ENCODE measurements at places on chromosomes 7 and 10.

GRCh38 chr10:81135851-81136250, 598.1 kb downstream of the SH2D4B start:
- no peak for DNase-seq

DNA sequence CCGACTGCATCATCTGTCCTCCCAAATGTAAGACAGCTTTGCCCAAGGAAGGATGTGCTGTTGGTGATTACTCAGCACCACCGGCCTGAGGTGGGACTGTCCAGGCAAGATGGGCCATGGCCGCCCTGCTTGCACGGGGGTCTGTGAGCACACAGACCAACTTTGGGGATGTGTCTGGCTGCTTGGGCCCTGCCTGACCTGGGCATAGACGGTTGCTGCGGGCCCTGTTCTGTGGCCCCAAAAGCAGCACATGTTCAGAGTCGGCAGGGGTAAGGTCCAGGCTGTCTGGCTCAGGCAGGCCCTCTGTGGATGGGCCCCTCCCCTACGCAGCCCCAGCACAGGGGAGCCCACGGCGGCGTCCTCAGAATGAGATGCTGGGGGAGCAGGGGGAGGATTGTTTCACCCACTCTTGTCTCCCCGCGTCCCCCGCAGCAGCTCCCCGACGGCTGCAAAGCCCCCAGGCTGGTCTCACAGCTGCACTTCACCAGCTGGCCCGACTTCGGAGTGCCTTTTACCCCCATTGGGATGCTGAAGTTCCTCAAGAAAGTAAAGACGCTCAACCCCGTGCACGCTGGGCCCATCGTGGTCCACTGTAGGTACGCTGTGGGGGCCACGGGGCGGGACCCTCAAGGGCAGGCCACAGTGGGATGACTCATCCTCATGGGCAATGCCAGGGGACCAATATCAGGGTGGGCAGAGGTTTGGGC, 58.4 kb downstream of the MKI67 start:
- no peak for DNase-seq

DNA sequence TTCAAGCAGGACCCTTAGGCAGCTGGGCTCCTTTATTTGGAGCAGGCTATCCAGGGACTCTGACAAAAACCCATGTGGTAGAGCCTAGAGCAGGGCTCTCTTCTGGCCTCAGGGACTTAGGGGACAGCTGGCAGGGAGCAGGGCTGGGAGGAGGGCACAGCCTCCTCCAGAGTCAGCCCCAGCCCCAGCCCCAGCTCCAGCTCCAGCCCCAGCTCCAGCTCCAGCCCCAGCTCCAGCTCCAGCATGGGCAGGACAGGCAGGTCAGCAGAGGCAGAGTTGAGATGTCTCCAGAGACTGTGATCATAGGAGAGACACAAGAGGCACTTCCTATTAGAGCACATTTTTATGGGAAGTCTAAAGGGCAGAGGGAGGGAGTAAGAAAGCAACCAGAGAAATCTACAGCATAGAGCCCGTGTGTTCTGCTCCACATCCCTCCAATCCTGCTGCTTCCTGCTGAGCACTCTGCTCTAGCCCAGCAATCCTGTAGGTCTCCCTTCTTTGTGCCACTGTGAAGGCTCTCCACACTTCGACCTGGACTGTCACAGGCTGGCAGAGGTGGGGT, 13.3 kb upstream of the C10orf53 start:
- no peak for DNase-seq

DNA sequence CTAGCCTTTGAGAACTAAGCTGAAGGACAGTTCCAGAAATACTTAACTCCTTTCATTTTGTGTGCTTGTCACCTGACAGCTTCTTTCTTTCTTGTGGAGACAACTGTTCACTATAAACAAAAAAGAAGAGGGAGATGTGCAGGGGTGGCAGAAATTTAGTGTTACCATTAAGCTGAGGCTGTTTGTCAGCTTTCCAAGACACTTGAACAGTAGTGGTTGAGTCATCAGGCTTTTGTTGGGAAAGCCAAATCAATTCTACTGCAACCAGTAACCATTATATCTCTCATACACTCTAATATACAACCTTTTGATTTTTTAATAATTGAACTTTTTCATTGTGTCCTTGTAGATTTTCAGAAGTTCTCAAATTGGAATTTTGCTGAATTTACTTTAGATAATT, 75.3 kb downstream of the POLL start:
- no peak for DNase-seq

- no peak for DNase-seq
Observed at GRCh38 chr10:44899450-44900080, 11.6 kb upstream of the TMEM72 start.

DNA sequence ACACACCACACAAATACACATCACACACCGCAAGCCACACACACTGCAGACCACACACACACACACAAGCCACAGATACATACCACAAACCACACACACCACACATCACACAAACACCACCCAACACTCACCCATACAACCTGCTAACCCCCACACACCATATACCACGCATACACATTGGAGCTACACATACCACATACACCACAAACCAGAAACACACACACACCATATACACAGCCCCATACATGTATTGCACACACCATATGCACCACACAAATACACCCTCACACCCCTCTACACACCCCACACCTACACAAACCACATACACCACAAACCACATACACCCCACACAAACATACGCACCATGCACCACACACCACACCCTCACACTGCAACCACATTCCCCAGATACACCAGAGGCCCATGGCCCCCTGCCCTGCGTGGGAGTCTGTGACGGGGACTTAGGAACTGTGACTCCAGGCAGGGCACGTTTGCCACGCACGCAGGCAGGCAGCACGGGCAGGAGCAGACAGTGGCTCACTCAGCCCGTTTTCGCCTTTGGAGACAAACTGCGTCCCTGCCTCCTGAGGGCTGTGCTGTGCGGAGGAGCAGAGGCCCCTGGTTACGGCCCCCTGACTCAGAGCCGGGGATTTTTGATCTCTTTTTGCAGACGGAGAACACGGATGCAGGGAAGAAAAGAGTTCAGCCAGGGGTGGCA, 52.6 kb downstream of the TMEM209 start:
- no peak for DNase-seq

DNA sequence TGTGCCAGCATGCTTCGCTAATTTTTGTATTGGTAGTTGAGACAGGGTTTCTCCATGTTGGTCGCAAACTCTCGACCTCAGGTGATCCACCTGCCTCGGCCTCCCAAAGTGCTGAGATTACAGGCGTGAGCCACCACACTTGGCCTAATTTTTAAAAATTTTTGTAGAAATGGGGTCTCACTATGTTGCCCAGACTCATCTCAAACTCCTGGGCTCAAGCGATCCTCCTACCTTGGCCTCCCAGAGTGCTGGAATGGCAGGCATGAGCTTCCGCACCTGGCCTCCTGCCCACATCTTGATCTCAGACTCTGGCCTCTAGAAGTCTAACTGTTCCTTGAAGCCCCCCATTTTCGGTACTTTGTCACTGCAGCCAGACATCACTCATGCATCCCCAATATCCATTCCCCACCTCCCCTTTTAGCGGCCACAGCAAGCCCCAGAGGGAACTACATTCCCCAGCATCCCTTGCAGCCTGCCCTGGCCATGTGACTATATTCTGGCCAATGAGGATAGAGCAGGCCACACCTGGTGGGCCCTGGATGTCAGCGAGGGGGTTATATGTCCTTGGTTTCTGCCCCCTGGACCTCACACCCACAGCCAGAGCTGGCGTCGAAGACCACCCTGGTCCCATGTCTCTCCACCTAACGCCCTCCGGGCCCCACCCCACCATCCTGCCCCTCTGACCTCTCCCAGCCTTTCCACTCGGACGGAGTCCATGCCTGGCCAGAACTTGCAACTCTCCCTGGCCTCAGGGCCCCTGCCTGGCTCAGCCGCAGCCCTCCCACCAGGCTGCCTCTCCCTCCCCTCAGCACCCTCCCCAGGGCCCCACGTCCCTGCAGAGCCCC, 33.8 kb downstream of the MICALL2 start:
- no peak for DNase-seq

DNA sequence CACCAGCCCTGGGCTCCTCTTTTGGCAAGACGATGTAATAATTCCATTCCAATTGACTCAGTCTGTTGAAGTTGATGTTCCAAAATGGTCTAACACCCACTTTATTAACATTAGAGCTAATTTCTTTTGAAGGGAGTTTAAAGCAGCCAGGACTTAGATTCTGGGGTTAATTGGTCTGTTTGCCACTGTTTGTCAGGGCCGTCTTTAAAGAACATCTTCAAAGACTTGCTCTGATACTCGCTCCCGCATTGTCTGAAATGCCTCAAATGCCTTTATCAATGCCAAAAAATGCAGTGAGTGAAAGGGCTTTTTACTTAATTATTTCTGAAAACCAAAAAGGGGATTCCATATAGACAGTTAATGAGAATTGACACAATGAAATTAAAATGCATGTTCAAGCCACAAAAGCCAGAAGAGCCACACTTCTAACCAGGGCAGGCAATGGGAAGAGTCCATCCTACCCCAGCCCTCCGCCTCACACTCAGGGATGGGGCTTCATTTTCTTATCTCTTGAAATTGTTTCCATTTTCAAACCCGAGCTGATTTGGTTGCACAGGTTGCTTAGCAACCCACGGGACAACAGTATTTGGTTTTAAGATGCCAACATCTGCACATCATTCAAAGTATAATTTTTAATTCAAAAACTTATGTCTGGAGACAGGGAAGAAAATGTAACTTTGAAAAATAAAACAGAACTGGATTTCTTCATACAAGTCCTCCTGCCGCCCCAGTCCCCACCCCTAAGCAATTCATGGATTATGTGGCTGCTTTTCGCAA, 163.0 kb downstream of the FGFR2 start:
- no peak for DNase-seq

- no peak for DNase-seq
Observed at GRCh38 chr7:134774119-134774518, 5.3 kb upstream of the CALD1 start.

GRCh38 chr7:73314271-73314670, 5.6 kb upstream of the NSUN5 start:
- DNase-seq = no peak

GRCh38 chr7:47383072-47383471, 198.8 kb downstream of the TNS3 start:
- no peak for DNase-seq

GRCh38 chr10:115818012-115818411, 455.0 kb downstream of the GFRA1 start:
- DNase-seq = no peak

DNA sequence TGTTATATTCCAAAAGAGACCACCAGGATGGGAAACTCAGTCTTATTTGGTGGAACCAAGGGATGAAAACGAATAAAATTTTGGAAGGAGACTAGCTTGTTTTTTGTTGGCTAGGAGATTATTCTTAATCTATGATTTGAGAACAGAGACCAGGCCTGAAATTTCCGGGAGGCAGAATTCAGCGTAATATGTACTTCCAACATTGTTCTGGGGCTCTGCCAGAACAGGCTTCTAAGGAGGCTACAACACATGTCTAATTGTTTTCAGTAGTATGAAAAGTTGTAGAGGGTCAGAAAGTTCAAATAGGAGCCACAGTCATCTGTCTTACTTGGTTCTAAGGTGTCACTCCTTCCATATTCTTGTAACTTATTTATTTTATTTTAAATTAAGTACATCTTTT, 1.7 kb downstream of the DDX21 start:
- no peak for DNase-seq

DNA sequence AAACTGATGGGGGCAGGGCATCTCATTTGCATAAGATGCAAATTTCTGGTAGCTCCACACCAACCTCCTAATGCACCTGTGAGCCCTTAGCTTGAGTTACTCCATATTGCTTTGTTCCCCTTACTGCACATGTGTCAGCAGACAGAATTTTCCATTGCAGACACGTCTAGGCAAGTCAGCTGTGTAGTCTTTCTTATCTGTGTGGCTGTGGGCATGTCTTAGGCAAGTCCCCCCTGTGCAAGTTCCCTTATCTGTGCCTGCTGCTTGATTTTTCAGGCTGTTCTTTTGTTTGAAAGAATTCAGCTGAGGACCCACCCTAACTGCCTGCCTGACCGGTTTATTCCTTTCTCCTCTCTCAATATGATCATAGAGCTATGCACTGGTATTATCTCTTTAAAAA, 28.5 kb upstream of the TRIM24 start:
- no peak for DNase-seq

GRCh38 chr7:114242992-114243507, 171.6 kb upstream of the FOXP2 start:
- no peak for DNase-seq

DNA sequence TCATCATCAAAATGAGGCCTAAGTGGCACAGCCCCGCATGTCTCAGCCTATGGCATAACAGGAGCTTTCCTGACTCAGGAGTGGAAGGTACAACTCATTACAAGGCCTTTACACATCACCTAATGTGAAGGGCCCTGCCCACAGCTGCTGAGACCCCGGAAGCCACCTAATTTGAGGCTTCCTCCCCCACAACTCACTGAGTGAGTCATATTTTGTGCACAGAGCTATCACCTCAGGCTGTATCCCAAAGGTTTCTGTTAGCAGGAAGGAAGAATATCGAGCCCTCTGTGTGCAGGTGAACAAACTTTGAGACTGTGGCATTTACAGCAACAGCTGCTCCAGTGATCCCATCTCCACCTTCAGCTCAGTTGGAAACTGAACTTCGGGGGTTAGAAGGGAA, 20.6 kb downstream of the HTR5A start:
- DNase-seq = peak; percentile 65

DNA sequence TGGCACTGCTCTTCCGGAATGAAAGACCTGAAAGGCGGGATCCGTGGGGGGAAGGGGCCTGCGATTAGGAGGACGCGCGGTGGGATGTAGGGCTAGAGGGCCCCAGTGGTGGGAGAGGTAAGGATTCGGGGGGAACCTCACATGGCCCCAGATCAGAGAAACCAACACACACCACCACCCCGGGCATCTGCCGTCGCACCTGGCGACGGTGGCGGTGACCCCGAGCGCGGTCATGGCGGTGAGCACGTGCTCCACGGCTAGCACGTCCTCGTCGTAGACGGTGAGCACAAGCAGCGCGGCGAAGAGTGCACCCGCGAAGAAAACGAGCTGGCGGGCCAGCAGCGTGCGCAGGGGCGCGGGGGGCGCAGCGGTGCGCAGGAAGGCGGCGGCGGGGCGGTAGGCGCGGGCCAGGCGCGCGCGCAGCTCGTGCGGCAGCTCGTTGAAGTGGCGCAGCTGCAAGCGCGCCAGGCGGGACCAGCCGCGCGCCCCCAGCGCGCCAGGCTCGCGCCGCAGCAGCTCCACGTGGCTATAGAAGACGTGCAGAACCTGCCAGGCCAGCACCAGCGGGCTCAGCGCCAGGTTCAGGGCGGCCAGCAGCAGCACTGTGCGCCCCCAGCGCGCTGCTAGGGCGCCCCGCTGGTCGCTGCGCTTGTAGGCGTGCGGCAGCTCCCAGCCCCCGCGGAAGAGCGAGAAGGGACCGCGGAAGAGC, 5.7 kb downstream of the ATG9B start:
- DNase-seq = no peak

GRCh38 chr10:116015583-116016333, 257.2 kb downstream of the GFRA1 start:
- DNase-seq = no peak

DNA sequence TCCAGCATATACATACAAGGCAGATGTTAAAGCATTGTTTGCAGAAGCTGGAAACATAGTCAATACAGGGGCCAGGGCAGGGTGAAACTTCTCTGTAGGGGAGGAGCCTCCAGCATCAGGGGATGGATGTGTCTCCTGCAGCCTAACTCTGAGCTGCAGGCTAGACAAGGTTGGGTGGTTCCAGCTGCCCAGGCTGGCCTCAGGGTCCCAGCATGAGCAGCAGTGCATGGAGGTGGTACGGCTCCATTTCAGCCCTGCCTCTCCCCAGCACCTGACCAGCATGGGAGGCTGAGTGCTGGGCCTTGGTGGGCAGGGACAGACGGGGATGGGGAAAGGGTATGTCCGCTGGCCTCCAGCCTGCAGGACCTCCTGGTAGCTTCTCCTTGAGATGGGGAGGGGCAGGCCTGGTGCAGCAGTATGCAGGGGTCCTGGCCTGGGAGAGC, 7.4 kb upstream of the TBRG4 start:
- DNase-seq = no peak

- DNase-seq = no peak
Observed at GRCh38 chr10:24681572-24682088, 42.1 kb downstream of the ARHGAP21 start.

Measured in activated CD4-positive, alpha-beta T cell treated with anti-CD3 and anti-CD28 coated beads, Interleukin-2, Interleukin-4, amounts not matched to agents 100 ng/mL and 50 ng/mL, durations not matched to agents 16 hours and 8 hours (primary cell).